ENCODE measurements at places on chromosomes 4 and X.

GRCh38 chr4:101345596-101346350, 1.6 kb downstream of the PPP3CA start:
- DNase-seq, result peak; percentile 52

GRCh38 chrX:44904542-44905115, 31.6 kb downstream of the KDM6A start:
- DNase-seq, result no peak

DNA sequence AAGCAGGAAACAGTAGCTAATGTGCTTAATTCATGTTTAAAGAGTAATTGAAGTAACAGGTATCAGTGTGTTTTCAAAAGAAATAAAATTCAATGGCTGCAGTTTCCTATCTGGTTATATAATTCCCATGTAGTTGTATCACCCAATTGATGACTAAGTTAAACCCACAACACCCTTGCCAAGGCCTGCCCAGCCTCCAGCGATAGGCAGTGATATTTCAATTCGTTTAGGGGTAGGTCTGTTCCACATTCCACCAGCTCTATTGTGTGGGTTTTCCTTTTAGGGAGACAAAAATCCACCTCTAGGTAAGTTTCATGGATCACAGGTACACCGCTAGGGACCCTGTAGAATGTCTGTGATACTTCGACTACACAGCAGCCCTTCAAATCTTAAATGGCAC, 24.7 kb upstream of the MXRA5 start:
- no peak for DNase-seq

DNA sequence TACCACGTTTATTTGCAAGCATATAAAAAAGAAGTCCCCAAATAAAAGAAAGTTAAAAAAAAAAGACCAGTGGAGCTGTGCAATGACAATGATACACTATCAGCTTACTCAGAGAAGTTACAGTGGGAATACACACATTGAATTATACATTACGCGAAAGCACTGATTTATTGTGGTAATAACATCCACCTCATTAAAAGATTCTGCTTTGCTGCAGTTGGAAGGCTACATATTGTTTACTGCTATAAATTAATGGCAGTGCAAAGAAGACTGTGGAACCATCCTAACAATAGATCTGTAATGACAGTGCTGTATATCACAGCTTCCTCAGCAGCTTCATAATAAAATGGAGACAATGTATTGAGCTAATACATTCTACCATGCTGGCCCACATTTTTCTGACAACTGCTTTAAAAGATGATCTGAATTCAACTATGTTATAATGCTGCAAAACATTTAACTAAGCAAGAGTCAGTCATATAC, 142.5 kb upstream of the MAB21L2 start:
- no peak for DNase-seq

DNA sequence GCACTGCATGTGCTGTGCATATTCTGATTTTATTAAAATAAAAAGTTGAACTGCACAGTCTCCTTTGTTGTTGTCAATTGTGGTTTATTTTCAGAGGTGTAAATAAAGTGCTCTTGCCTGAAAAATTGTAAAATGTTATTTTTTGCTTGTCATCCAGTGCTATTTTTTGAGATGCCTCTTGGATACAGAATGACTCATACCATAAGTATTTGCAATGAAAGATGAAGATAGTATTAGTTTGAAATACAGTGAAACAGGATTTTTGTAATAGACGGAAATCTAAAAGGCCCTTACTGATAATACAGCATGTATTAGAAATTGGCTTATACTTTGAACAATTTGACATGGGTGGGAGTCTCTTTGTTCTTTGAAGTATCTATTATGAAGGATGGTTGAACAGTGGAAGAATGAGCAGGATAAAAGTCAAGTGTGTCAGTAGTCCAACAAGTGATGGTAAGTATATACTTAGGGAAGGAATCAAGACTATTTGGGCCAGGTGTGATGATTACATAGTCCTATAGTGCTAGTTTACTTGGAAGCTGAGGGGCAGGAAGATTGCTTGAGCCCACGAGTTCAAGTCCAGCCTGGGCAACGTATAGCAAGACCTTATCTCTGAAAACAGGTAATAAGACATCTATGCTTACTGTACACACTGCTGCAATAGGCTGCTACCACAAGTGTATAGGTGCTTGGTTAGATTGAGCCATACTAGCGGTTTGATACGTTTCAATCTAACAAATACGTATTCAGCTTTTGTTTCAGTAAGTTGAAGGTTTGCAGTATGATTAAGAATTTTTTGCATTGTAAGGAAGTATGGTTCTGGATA, 16.4 kb downstream of the DDX3X start:
- DNase-seq, result no peak

DNA sequence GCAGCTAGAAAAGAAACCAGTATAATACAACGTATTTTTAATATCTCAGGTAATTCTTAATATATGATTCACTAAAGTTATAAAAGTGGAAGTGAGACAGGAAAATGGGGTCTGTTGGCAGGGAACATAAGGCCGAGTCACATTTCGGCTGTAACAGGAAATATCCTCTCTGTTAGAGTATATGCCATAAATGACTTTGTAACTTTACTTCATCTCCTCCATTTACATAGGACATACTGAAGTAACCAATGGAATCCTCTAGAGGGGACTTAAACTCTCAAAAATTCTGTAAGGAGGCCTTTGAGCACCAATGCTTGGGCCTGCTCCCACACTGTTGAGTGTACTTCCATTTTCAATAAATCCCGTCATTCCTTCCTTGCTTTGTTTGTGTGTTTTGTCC, 71.3 kb downstream of the ANKRD17 start:
- no peak for DNase-seq

- DNase-seq, result no peak
Measured at GRCh38 chrX:122771933-122772332, 412.1 kb upstream of the GRIA3 start.

GRCh38 chr4:152634110-152634760, 45.6 kb downstream of the TMEM154 start:
- DNase-seq, result no peak

- no peak for DNase-seq
Measured at GRCh38 chr4:54097152-54097551, 2.8 kb upstream of the GSX2 start.

GRCh38 chr4:108080747-108081146, 88.0 kb downstream of the LEF1 start:
- DNase-seq, result no peak

GRCh38 chrX:12984603-12985319, 9.9 kb downstream of the TMSB4X start:
- no peak for DNase-seq

GRCh38 chrX:110985470-110985869, 110.5 kb upstream of the PAK3 start:
- no peak for DNase-seq

GRCh38 chr4:153816542-153816941, 27.7 kb upstream of the SFRP2 start:
- no peak for DNase-seq

GRCh38 chrX:107678957-107679740, 50.8 kb downstream of the PRPS1 start:
- DNase-seq, result no peak

- DNase-seq, result no peak
Measured at GRCh38 chr4:138967313-138967712, 48.3 kb upstream of the NOCT start.

- DNase-seq, result no peak
Measured at GRCh38 chr4:16581117-16581516, 317.3 kb downstream of the LDB2 start.

DNA sequence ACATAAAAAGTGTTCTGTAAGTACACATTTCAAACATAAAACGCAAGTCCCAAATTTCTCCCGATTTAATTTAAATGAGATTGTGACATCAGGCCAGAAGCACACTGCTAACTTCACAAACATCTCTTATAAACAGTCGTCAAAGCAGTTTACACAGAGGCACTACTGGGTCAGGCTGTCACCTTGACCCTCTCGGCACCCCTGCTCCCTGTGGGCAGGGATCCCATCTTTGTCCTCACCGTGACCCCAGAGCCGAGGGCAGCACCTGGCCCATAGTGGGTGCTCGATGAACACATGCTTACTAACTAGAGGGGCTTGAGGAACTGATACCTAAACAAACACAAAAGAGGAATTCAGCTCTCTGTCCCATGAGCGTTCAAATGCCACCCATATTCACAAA, 22.2 kb downstream of the QDPR start:
- no peak for DNase-seq

DNA sequence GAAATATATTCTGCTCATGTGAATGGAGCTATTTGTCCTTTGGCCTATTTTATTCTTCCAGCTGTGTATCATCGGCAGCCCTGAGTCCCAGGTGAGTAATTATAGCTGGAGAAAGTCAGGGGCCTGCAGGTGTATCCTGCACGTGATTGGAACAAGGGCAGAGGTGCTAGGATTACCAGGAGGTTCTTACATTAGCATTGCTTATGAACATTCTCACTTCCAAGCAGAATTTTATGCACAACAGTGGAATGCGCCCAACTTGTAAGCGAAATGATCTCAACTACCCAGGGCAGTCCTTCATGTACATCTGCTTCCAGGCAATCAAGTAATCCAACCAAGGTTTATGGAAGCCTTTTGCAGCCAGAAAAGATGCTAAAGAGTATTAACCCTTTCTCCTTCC, 68.9 kb upstream of the NRK start:
- DNase-seq, result no peak

GRCh38 chrX:66004928-66005829, 34.7 kb downstream of the VSIG4 start:
- no peak for DNase-seq

DNA sequence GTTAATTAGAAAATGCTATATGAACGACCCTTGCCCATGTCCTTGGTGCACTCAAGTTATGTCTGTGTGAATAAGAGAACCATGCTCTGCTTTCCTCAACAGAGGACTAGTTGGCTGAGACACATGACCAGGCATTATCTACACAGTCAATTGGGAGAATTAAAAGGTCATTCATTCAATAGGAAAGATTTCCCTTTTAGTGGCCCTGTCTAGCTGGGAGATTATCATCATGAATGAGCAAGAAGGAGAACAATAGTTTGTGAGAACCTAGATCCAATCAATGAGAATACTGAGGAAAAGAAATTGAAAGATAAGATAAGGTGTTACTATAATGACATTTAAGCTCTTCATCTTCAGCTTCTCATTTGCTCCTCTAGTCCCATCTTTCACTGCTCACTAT, 1033.4 kb upstream of the LCORL start:
- no peak for DNase-seq

DNA sequence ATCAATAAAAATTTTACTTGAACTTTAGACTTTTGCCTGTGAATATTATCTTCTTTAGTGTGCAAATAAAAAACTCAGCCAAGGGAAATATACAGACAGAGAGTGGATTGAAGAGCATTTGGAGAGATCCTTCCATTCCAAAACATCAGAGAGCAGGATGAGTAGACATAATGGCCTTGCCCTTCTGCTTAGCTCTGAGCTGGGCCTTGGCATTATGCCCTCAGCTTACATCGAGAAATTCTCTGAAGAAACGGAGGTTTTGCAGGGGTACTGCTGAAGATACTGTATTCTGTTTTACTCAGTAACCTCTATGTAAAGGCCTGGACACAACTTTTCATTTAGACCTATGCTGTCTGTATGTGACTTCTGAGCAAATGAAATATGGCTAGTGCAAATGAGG, 317.4 kb downstream of the STIM2 start:
- no peak for DNase-seq

DNA sequence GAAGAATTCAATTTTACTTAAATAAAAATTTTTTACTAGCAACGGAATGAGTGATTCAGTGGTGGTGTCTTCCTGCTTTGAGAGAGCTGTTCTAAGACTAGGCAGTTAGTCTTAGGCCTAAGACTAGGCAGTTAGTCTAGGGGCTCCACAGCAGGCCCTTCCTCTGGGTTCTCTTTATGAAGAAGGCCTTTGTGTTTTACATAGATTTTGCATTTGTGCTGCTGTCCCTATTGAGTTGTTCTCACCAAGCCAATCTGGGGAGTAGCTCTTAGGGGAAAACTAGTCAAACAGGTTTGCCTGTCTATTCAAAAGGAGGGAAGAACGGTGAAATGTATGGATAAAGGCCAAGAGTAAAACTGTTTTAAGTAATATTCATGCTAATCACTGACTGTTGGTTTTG, 7.6 kb downstream of the UGT8 start:
- no peak for DNase-seq

GRCh38 chrX:132786217-132786616, 172.2 kb downstream of the HS6ST2 start:
- DNase-seq, result no peak

DNA sequence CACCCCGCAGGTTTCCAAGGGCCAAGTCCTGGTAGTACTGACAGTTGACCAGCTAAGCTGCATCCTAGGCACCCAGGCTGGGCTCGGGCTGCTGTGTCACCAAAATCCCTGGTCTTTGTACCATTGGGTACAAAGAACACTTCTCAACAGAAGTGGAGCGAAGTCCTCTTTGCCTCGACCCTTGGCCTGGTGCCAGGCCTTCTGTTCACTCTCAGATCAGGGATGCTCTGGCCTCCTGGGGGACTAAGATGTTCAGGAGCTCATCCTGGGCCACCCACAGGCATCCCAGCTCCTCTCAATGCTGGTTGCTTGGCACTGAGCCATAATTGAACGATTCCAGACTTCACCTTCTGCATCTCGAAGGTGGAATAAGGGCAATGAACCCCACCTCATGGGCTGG, 13.8 kb upstream of the SLC2A9 start:
- no peak for DNase-seq

GRCh38 chr4:134663742-134664141, 462.2 kb upstream of the PABPC4L start:
- DNase-seq, result no peak

GRCh38 chr4:184346682-184347081, 127.7 kb downstream of the IRF2 start:
- DNase-seq, result no peak

GRCh38 chr4:33961761-33962160, 2282.6 kb downstream of the ARAP2 start:
- DNase-seq, result no peak

DNA sequence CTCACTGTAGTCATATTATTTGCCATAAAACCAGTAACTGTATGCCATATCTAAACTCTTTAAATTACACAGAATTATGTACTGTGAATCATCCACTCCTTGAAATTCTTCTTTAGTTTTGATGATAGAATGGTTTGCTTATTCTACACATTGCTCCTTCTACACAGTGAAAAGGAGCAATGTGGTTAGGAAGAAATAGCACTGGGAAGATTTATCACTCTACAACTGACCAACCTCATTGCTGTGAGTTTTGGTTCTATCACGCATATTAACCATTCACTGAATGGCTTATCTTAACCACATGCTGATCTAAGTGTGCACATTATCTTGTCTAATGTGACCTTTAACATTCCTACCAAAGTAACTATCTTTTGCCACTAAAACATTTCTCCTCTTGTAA, 415.7 kb upstream of the NDST4 start:
- DNase-seq, result no peak

- no peak for DNase-seq
Measured at GRCh38 chrX:2283111-2283859, 217.5 kb downstream of the DHRSX start.

- DNase-seq, result no peak
Measured at GRCh38 chr4:40672528-40673522, 43.2 kb upstream of the RBM47 start.

DNA sequence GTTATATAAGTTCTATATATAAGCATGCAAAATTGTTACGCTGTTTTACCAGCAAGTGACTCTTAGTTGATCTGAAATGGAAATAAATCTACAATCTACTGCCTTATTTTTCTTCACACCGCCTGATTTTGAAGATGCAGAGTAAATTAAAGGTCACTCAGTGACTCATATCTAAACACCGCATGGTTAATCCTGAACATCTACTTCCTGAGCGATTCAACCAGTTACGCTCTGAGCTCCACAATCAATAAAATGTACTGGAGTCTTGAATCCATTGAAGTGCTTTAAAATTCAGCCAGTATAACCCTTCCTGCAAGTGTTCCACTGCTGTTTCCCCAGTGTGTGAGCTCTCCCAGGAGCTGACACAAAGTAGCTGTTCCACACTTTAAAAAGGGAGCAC, 192.8 kb downstream of the SLC7A11 start:
- DNase-seq, result no peak
